Fibroblast of pulmonary artery (primary cell): ENCODE measurements at places on chromosomes 3 and 15.

GRCh38 chr15:91926908-91927270 lies 73.4 kb downstream of the SLCO3A1 start:
- peak; percentile 70 for DNase-seq

DNA sequence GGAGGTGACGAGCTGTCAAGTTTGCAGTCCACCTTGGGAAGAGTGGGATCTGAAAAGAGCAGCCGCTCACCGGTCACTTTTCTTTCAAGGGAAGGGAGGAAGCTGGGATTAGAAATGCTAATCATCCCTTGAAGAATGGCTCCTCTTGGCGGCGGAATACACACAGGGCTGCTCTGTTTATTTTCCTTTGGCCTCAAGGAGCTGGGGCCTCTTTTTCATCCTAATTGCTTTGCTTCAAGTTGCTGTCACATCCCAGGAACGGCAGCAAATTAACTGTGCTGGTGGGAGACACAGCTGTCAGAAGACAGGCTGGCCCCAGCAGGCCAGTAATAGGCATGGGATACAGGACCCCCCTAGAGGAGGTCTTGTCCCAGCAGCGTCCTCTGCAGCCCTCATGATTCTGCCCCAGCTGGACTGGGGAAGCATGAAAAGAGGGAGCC lies 6.7 kb downstream of the KBTBD13 start:
- DNase-seq: peak; percentile 65

DNA sequence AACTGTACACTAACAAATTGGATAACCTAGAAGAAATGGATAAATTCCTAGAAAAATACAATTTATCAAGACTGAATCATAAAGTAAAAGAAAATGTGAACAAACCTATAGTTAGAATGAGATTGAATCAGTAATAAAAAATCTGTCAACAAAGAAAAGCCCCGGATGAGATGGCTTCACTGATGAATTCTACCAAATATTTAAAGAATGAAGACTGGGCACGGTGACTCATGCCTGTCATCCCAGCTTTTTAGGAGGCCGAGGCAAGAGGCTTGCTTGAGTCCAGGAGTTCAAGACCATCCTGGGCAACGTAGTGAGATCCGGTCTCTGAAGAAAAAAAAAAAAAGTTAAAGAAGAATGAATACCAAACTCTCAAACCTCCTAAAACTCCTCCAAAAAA lies 17.7 kb upstream of the AP4E1 start:
- no peak for DNase-seq

DNA sequence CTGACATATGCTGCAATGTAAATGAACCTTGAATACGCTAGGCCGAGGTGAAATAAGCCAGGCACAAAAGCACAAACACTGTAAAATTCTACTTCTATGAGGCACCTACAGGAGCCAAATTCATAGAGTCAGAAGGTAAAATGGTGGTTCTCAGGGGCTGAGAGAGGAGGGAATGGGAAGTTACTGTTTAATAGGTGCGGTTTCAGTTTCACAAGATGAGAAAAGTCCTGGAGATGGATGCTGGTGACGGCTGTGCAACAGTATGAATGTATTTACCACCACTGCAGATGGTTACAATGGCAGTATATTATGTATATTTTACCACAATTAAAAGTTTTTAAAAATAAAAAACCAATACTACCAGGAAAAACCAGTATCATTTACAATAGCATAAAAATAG lies 4.0 kb downstream of the TNK2 start:
- DNase-seq: no peak

DNA sequence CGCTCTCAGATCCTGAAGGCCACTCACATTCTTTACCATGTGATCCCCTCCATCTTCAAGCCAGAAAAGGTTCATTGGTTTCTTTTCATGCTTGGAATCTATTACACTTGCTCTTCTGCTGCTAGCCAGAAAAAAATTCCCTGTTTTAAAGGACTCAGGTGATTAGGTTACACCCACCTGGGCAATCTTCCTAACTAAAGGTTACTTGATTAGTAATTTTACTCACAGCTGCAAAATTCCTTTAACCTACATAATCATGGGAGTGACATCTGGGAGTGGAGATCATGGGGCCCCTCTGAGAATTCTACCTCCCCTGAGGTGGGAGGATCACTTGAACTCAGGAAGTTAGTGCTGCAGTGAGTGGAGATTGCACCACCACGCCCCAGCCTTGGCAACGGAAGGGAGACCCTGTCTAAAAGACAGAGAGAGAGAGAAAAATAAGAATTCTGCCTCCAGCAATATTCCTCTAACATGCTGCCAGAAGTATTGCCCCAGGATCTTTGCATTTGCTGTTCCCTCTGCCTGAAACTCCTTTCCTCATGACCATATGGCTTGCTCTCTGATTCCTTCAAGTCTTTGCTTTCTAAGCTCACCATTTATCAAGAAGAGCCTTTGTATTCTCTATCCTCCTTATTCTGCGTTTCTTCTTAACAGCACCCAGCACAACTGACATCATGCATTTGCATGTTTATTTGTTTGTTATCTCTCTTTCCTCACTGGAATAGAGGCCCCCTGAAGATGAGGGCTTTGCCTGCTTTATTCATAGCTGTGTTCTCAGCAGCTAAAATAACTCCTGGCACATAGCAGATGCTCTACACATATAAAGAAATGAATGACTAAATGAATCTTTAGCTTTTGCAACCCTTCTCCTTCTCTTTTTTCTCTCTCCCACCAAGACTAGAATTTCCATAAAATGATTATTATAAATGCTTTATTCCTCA lies 68.2 kb downstream of the EDEM1 start:
- DNase-seq: no peak
